Naive thymus-derived CD8-positive, alpha-beta T cell (primary cell): ENCODE measurements at places on chromosomes 12 and 14.

GRCh38 chr12:87704374-87704773, 324.8 kb downstream of the C12orf50 start:
- no peak for DNase-seq

DNA sequence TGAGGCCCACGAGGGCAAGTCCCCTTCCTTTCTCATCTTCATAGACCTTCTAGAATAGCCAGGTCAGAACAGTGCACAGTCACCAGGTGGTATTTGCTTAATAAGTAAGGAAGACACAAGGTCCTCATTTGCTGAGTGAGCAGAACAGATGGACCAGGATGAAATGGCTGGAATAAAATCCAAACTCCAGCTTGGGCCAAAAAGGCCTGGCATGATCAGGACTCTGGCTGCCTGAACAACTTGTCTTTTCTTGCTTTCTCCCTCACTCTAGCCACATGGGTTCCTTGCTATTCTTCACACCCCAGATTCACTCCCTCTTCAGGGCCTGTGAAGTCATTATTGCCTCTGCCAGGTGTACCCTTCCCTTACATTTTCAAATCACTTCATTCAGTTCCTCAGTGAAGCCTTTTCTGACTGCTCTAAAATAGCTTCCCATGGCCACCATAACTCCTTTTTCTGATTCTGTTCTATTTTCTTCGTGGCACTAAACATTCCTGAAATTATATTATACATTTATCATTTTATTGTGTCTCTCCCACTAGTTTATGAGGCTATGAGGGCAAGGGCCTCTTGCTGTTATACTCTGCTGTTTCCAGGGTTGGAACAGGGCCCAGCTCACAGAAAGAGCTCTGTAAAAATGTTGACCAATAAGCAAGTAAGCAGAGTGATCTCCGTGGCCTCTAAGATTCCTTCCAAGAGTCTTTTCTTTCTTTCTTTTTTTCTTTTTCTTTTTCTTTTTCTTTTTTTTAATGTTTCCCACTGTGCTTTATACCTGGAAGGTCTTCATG, 150.8 kb downstream of the TTC8 start:
- DNase-seq: no peak

- no peak for DNase-seq
Measured at GRCh38 chr14:60845523-60845922, 111.0 kb downstream of the MNAT1 start.

DNA sequence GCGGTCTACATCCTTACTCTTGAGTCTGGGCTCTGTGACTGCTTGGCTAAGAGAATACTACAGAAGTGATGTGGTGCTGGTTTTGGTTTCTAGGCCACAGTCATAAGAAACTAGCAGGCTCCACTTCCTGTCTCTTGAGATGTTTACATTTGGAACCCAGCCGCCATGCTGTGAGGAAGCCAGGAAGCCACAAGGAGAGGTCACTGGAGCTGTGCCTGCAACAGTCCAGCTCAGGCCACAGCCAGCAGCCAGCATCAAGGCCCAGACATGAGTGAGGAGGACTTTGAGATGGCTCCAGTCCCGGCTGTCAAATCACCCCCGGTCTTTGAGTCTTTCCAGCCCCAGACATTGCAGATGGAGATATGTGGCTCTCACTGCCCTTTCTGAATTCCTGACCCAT, 12.9 kb upstream of the FAM181A start:
- no peak for DNase-seq

- DNase-seq: no peak
Measured at GRCh38 chr12:52144512-52145227, 47.1 kb downstream of the KRT80 start.

- no peak for DNase-seq
Measured at GRCh38 chr14:36295642-36296627, 24.5 kb downstream of the MBIP start.

DNA sequence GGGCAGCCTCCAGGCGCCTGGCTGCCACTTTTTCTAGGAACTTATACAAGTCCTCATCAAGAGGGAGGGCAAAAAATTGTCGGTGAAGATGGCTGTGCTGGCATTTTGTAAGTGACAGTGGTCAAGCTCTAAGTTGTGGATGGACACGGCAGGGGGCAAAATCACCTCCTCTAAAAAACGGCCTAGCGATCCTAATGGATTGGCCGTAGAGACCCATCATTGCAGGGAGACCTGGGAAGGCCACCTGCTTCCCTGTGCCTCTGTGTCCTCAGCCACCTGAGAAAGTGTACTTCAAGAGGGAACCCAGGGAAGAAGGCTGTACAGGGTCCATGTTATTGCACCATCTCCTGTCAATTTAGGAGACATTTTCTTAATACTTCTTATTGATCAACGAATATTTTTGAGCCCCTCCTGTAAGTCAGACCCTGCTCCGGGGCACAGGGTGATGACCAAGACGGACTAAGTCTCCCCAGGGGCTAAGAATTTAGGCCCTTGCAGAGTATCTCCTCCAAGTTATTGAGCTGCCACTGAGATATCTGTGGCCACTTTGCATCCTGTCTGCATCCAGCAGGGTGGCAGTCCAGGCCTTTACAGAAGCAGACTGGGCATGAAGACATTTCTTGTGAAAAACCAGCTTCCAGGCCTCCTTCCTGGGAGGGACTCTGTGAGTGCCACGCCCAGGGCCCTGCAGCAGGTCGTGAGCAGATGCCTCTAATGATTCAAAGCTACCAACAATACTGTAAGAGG, 40.5 kb downstream of the PSMA6 start:
- peak; percentile 25 for DNase-seq

GRCh38 chr14:96594961-96595360, 92.8 kb downstream of the PAPOLA start:
- DNase-seq: no peak

- DNase-seq: no peak
Measured at GRCh38 chr12:75020068-75020557, 189.5 kb downstream of the KCNC2 start.

DNA sequence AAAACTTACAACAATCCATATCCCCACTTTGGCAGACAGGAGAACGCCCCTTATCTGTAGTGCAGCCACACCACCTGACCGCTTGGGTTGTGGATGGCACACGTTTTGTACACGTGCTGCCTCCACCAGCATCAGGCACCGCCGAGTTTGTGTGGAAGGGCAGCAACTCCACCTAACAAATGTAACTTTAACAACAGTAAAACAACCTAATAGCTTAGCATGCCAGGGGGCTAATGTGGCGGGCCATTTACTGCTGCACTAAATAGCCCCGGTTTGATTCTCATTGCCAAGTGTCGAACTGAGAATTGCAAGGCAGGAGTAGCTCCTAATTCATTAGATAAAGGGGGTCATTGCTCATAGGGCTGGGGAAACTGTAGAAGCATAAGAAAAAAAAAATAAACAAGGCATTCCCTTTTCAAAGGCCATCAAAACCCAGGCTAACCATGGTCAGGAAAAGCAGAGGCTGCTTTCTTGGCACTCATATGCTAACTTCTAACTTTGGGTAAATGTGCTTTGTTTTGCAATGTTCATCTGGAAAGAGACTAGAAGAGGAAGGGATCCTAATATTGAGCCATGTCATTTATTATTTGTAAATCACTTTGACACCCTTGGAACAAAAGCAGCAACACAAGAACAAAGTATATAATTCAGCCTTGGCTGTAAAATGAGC, 279.7 kb upstream of the SOX5 start:
- no peak for DNase-seq

DNA sequence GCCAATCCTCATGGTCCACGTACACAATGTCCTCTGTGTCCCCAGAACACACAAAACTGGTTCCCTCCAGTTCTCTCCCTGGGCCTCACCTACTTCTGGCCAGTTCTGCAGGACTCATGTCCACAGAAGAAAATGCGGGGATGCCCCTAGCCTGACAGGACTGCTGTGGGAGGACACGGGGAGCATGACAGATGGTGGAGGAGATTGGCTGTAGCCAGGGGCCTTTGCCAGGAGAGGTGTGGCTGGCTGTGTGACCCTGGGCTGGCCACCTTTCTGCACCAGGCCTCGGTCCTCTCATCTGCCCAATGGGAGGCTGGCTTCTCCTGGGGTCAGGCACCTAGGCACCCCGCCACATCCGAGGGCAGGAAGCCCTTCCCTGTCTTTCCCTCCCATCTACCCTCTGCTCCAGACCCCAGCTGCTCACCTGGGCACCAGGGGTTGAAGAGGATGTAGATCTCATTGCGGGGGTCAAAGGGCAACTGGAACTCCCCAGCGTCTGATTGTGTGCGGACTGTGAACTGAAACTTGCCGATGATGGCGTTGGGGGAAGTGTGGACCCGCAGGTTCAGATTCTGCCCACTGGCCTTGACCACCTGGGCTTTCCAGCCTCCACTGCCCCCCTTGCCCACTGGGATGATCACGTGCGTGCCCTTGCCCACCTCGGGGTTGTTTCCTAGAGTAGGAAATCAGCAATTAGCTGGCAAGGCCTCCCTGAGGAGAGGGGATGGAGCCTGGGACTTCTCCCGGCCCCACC, 2.8 kb downstream of the TGM1 start:
- DNase-seq: no peak

- DNase-seq: no peak
Measured at GRCh38 chr12:120684523-120684932, 2.4 kb upstream of the MLEC start.
